Motor neuron (in vitro differentiated cells): ENCODE measurements at places on chromosomes 11 and 22. TPM values are rescaled to one million over a fixed set of nuclear protein-coding genes. Genes with fewer than 3 reads are reported as not detected.

The KRTAP5-6 gene
- not detected in 2 replicates for total RNA-seq

The CLTCL1 gene
- total RNA-seq, result 5.8 and 5.9 TPM in 2 replicates

The CNTF gene
- total RNA-seq, result 3.6 and 5.3 TPM in 2 replicates

GRCh38 chr11:72642043-72642883 lies 32.0 kb downstream of the PDE2A start:
- peak; percentile 52 for ATAC-seq

- ATAC-seq, result no peak
These were observed 2.1 kb downstream of the INPPL1 start for GRCh38 chr11:72226701-72227100.

DNA sequence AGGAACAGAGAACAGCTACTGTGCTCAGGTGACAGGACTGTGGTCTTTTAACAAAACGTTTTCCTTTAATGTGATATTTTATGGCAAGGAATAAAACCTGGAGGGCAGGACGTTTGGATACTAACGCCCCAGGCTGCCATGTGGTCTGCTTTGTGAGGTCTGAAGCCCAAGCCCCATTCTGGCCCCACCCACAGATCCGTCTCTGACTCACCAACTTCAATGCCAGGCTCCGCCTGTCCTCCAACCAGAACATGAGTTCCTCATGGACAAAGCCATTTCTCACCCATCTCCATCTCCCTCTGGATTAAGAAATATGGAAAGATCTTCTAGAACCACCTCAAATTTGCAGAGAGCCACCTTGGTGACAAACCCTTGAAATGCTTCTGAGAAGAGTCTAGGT lies 148.8 kb downstream of the CRYBB2 start:
- no peak for ATAC-seq

- peak; percentile 48 for ATAC-seq
These were observed 44.9 kb upstream of the ETS1 start for GRCh38 chr11:128632141-128632791.
